ENCODE measurements at places on chromosomes 3 and 15.

GRCh38 chr3:195012100-195012499 lies 258.9 kb downstream of the XXYLT1 start:
- no peak for DNase-seq

DNA sequence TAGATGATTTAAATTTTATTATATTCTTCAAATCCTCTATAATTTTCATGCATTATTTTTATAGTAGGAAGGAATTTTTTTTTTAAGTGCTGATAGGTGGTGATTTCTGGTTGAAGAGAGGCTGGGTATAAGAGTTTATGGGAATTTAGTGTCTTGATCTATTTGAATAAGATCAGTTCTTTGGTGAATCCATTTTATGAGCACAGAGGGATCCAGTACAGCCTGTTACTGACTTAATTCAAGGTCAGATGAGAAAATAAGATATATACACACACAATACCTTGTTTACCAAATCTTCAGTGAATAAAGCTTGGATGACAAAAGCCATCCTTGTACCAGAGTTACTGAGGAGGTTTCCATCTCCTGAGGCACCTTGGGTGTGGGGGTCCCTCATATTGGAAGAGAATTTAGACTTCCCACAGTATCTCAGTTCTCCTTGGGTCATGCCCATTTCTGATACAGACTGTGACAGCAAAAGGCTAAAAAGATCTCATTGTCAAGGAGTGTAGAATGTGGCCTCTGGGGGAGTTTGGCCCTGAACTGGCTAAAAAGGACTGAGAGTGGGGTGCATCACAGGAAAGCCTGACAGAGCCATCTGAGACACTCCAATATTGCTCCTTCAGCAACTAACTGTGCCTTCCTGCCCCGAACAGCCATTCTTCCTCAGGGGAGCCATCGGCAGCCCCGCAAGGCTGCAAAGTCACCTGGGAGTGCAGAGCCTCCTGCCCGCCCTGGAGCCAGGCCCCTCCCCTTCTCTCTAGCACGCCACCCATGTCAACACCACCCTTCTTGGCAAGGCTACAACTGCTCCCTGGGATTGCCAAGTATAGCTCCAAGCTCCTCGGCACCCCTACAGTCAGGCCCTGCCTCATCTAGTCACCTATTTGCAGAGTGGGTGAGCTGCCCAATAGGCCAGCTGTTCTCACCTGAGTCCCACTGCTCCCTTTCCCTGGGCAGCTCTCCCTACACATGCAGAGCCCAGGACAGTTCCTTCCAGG lies 43.1 kb upstream of the HACD2 start:
- DNase-seq: no peak

GRCh38 chr15:40052604-40053003 lies 13.6 kb upstream of the SRP14 start:
- no peak for DNase-seq

GRCh38 chr3:69276884-69277283 lies 109.0 kb downstream of the FRMD4B start:
- peak; percentile 13 for DNase-seq

GRCh38 chr3:55427739-55428138 lies 59.4 kb downstream of the WNT5A start:
- DNase-seq: no peak
